ENCODE measurements at places on chromosomes 5 and 9.
A peak's percentile ranks its signal among the peaks of the same experiment; 100 is the strongest.

DNA sequence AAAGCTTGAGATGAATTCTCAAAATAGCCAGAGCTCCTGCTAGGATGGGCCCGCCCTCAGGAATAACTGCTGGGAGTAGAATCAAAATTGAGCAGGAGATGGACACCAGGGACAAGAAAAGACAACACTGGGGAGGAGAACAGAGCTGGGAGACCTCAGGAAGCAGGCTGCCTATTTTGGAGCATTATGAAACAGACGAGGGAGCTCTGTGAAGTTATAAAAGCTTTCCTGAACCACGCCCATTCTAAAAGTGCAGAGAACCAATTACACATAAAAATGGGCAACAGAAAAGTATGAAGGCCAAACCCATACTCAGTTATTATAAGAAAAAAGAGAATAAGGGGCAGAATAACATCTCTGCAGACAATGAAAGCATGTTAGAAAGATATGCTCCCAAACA lies 213.9 kb upstream of the TRPC7 start:
- DNase-seq, result no peak

DNA sequence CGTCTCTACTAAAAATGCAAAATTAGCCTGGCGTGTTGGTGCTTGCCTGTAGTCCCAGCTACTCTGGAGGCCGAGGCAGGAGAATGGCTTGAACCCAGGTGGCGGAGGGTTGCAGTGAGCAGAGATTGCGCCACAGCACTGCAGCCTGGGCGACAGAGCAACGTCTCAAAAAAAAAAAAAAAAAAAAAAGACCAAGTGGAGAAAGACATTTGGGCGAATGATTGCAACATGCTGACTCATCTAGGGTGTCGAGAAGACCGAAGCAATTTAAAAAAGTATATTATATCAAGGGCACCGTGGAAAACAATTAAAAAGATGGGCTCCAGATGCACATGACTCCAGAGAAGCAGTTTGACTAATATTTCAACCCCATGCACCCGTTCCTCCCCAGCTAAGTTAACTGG lies 9.2 kb downstream of the KLF4 start:
- peak; percentile 28 for DNase-seq

DNA sequence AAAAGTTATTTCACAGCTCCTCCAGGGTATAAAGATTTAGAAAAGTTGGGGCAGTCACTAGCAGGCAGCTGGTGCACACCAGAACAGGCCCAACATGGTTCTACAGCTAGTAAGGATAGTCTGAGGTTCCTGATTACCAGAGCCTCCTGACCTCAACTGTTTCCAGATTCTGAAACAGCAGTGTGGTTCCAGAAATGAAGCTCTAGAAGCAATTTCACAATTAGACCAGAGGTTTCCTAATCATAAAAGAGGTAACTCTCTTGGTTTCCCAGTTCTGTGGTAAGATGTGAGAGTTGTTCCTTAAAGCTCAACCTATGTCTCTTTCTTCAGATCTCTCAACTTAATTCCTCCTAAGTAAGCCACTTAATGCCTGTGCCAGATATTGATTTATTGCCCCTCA lies 11.9 kb downstream of the AGTPBP1 start:
- DNase-seq, result no peak

DNA sequence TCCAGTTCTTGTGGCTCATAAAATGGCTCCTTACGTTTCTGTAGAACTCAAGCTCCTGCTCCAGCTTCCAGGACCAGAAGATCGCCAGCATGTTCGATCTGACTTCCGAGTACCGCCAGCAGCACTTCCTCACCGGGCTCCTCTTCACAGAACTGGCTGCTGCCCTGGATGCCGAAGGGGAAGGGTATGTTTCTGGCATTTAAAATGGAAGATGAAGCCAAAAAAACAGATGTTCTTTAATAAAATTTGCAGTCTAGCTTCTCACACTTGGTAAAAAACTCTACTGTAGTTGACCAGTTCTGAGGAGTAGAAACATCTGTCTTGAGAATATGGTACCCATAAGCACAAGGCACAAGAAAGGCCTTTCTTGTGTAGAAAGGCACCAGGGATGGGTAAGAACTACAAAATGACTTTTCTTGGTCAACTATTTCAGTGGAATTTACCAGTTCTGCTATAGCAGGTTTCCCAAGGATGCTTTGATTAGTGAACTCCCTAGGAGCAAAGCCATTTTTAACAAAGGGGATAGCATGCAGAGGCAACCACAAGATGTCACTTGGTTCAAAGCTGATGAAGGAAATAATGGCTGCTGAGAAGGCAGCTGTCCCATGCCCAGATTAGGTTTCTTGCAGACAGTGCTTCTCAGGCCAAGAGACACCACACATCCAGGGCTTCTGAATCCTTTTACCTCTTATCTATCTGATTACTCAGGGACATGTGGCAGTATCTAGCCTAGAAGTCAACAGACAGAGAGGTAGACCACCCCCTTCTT lies 192.4 kb downstream of the DOCK8 start:
- DNase-seq, result no peak

- no peak for DNase-seq
These were observed 353.5 kb upstream of the POU5F2 start for GRCh38 chr5:94094793-94095441.

GRCh38 chr5:74616236-74617146 lies 24.0 kb downstream of the ENC1 start:
- no peak for DNase-seq

DNA sequence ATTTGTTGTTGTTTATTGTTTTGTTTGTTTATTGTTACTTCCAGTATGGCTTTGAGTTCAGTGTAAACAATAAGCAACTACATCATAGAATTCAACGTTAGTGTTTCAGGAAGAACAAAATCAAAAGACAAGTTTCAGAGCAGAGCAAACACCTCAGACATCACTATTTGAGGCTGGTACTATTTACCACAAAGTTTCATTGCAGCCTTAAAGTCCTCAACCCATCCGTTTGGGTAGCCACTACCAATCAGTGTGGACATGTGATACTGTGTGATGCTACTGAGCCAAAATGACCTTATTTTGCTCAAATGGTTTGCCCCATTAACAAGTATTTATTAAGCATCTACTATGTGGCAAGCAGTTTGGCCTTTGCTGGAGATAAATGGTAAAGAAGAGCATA lies 458.5 kb upstream of the PTGER4 start:
- DNase-seq, result no peak

GRCh38 chr5:140251527-140251973 lies 51.4 kb downstream of the PFDN1 start:
- peak; percentile 98 for DNase-seq

GRCh38 chr5:55601628-55602027 lies 66.9 kb upstream of the PLPP1 start:
- no peak for DNase-seq

GRCh38 chr9:18662320-18662719 lies 188.4 kb downstream of the ADAMTSL1 start:
- no peak for DNase-seq

DNA sequence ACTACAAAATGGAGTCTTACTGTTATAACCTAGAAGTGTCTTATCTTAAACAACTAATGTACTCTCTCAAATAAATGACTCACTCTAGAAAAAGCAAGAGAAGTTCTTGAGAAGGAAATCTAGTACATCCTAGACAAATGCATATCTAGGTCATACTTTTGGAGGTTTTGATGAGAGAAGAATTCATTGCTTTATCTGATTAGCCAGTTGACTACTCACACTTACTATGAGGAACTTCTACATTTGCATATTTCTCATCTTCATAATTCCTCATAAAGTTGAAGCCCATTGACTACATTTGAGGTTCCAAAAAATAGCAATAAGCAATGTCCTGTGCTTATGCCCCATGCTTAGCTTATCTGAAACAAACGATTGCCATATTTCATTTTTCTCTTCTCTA lies 2.8 kb downstream of the JAKMIP2 start:
- DNase-seq, result no peak

DNA sequence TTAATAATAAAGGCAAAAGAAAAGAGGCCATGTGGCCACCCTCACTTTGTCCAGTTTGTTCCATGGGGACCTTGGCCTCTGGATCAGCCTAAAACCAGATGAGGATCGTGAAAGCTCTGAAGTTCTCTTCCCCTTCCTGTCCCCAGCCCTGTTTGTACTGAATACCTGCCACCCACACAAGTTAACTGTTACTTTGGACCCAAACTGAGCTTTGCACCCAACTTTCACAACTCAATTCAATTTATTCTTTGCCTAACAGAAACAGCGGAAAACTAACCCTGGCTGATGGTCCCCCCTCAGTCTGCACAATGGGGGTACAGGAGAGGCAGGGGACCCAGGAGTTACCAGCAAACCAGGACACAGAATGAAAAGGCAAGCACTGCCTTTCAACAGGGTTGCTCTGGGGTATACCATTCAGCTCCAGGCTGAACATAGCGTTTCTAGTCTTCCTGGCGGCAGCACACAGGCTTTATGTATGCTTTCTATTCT lies 28.2 kb downstream of the ABCA1 start:
- no peak for DNase-seq

DNA sequence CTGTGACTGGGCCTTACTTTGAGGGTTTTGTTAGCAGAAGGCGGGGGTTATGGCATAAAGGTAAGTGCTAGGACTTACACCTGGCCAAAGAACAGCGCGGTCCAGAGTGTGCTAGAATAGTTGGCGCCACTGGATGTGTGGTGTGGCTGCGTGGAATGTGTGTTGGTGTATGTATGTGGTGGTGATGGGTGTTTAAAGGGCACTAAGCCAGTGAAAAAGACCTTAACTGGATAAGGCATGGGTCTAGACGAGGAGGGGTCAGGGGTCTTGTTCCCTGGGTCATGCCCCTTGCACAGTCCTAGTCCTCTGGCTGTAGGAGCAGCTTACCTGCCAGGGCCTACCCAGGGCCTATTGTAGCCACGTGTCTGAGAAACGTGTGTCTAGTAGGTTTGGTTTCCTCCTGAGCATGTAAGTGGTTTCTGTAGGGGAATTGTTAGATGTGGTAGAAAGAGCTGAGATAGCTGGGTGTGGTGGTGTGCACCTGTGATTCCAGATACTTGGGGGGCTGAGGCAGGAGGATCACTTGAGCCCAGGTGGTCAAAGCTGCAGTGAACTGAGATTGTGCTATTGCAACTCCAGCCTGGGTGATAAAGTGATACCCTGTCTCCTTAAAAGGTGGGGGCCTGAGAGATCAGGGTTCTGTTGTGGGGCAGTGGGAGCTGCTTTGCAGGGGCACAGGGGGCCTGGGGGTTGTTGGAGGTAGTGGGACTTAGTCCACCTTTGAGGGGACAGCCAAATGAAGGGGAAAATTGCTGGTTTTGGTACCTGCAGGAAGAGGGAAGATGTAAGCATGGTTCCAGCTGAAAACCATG lies 55.2 kb downstream of the HSPA4 start:
- DNase-seq, result no peak
